ENCODE measurements at places on chromosomes 2 and 18. TPM values are rescaled to one million over a fixed set of nuclear protein-coding genes. Genes with fewer than 3 reads are reported as not detected.

DNA sequence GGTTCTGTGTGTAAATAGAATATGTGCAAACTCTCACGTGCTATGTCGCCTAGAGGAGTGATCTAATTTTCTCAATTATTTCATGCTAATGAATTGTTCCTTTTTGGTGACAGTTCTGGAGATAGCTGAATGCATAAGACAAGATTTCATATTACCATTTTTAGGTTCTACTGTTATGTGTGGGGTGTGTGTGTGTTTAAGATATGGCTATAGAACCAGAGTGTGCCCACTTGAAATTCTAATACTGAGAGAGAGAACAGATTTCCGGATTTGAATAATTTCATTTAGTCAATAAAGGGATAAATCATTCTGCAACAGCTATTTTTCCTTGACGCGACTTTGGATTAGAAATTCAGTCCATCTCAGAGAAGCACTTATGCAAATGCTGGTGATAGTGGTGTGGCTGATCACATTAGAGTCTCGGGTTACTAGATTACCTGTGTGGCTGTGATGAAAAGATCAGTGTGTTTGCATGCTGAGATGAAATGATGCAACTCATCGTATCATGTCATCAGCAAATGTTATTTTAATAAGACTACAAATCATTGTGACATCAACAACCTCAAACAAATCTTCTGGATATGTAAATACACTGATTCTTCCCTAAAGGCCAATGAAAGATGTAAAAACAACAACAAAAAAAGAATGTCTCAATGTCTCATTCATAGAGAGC lies 415.9 kb downstream of the EPHA4 start:
- DNase-seq, result no peak

TSPYL6 gene
- not detected for polyA plus RNA-seq

DNA sequence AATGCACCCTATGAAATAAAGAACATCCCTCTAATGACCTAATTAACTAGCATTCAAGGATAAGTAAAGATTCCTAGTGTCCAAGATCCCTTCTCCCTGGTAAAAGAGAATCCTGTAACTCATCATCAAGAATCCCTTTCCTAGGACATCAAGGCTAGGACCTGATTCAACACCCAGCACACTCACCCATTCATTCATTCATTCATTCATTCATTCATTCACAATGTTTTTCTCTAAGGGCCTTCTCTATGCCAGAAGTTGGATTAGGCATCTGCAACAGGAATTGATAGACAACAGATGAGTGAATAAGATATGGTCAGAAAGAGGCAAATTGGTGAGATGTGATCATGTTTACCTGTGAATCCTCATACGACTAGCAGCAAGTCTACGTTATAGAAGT lies 126.8 kb downstream of the OSR1 start:
- no peak for DNase-seq

MSTN gene
- polyA plus RNA-seq, result 0.55 TPM

- DNase-seq, result no peak
Observed at GRCh38 chr18:66662632-66663031, 58.7 kb upstream of the CDH19 start.

DNA sequence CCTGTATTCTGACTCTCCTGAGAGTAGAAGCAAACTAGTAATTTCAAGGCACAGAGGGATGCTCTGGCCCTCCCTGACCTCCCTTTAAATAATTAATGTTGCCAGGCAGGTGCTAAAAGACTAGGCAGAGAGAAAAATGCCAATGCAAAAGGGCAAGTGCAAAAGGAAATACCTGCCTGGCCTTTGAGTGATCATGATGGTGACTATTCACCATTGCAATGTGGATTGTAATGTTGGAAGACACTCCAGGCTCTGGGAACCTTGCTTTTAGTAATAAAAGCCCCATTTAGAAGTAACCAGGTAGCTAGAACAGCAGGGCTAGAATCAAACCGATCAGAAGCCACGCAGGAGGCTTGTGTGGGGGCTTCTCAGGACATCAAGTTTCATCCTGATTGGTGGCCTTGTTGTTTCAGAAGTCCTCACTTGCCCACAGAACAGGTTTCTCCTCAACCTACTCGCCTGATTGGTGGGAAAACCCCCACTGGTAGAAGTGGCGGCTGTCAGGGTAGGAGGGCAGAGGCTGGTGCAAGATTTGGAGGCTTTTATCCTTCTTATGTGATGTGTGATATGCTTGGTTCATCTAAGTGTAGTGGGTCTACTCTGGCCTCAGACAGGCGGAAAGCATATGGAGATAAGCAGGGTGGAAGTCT lies 16.0 kb upstream of the CHRNA1 start:
- DNase-seq, result no peak

DNA sequence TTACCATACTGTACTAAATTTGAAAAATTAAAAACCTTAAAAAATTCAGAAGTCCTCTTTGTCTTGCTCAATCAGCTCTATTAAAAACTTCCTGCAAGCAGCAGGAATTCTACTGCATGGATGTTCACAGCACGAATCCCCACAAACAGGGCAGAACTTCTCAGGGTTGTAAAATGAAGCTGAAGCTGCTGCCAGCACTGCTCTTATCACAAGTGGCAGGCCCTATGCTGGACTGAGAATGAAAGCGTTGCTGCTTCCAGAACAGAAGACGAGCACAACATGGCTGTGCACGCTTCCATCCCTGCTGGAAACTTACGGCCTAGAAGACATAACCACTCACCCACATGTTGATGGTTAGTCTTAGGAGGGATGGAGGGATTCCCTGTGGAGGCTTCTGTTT lies 134.0 kb downstream of the RAB3GAP1 start:
- DNase-seq, result no peak

CFC1 gene
- not detected for polyA plus RNA-seq

- DNase-seq, result no peak
Observed at GRCh38 chr18:35938562-35938961, 33.9 kb upstream of the RMP24 start.
